ENCODE measurements at places on chromosomes 11 and 22.
A peak's percentile ranks its signal among the peaks of the same experiment; 100 is the strongest.

GRCh38 chr11:69968396-69969347, 109.4 kb upstream of the ANO1 start:
- no peak for DNase-seq

- DNase-seq: no peak
Observed at GRCh38 chr11:125132071-125132470, 20.6 kb upstream of the TMEM218 start.

- no peak for DNase-seq
Observed at GRCh38 chr11:3338569-3339339, 40.2 kb downstream of the ZNF195 start.

DNA sequence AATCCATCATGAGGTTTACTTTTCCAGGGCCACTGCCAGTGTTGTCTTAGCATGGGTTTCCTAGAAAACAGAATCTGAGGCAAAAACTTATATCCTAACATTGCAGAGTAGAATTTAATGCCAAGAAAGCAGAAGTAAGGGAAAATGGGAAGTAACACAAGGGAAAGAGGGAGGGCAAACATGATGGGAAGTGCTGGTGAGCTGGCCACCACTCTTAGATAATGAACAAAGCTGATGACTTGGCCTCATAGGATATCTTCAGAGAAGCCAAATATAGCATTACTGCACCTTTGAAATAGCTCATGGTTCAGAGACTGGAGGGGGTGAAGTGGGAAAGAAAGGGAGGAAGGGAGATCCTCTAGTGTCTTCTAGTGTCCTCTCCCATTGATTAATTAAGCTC, 24.8 kb upstream of the CALCB start:
- DNase-seq: no peak

DNA sequence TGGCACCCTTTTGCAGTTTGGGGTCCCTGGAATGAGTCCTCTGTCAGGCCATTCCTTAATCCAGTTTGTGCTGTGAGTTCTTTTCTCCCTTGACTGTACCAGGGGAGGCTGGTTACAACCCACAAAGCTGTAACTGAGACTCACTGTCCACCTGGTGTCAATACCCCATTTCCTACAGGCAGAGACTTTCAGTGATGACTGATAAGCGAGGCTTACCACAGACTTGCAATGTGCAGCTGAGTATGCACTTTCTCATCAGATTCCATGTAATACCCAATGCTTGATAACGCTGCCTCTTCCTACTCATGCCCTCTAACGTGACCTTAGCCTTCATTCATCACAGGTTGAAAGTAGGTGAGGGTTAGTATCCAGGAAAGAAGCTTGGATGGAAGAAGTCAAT, 120.1 kb downstream of the INSC start:
- DNase-seq: no peak

DNA sequence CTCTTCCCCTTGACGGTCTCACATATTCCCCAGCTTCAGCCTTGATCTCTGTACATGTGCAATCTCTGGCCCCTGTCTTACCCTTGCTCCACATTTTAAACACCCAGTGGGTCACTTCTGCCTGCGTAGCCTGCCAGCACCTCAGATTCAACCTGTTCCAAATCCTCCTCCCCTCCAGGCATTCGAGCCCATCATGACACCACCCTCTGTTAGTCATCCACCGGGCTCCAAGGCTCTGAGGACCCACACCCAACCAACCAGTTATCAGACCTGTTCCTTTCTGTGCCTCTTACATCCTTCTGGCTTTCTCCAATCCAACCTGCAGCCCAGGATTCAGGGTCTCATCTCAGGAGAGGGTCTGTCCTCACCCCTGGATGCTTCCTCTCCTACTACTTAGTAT, 119.8 kb upstream of the TBCEL start:
- DNase-seq: no peak

- no peak for DNase-seq
Observed at GRCh38 chr11:124277804-124278203, 21.6 kb downstream of the OR8G5 start.

DNA sequence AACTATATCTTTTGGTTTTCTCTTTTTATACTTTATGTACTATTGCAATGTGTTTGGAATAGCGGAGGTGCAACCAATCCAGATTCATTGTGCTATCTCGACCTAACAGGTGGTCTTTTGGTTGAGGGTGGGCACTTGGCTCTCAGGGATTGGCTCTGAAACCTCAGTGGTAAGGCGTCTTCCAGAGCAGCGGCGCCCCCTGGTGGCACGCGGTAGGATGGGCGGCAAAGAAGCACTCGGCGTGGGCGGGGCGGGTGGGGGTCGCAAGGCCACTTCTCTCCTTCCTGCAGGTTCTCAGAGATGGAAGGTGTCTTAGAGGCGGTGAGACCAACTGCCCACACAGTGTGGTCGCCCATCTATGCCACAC, 19.2 kb upstream of the PLET1 start:
- no peak for DNase-seq

GRCh38 chr22:40498420-40499208, 128.2 kb downstream of the SGSM3 start:
- peak; percentile 76 for DNase-seq

DNA sequence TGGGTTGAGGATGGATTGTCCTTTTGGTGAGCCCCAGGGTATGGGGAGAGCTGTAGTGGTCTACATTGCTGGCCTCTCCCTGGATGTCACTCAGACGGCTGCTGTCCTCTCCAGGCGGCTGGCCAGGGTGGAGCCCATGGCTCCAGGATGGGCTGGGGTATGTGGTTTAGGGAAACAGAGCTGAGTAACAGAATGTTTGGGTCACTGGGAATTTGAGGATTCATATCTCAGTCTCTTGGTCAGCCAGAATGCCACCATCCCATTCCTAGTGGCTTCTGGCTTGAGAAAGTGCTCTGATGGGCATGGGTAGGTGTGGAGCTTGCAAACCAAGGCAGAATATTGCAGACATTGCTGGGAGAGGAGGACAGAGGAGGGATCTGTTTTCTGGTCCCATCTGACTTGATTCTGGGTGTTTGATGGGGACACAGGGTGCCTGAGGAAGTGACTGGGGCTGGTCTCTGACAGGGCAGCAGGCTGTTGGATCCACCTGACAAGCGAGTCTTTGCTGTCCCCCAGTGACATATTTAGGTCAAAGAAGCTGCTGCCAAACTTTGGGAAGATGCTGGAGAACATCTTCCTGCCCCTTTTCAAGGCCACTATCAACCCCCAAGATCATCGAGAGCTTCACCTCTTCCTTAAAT, 41.4 kb downstream of the AMPD3 start:
- DNase-seq: no peak
